ENCODE measurements at places on chromosomes 11 and 22.

- no peak for DNase-seq
Observed at GRCh38 chr11:101916422-101916821, at the start of gene ANGPTL5. TSS of gene ANGPTL5 (minus strand) at chr11:101916522. CDS start at chr11:101907909, 8,613 bp downstream.

GRCh38 chr11:27218421-27219038 is 144.5 kb downstream of the CCDC34 start:
- no peak for DNase-seq

DNA sequence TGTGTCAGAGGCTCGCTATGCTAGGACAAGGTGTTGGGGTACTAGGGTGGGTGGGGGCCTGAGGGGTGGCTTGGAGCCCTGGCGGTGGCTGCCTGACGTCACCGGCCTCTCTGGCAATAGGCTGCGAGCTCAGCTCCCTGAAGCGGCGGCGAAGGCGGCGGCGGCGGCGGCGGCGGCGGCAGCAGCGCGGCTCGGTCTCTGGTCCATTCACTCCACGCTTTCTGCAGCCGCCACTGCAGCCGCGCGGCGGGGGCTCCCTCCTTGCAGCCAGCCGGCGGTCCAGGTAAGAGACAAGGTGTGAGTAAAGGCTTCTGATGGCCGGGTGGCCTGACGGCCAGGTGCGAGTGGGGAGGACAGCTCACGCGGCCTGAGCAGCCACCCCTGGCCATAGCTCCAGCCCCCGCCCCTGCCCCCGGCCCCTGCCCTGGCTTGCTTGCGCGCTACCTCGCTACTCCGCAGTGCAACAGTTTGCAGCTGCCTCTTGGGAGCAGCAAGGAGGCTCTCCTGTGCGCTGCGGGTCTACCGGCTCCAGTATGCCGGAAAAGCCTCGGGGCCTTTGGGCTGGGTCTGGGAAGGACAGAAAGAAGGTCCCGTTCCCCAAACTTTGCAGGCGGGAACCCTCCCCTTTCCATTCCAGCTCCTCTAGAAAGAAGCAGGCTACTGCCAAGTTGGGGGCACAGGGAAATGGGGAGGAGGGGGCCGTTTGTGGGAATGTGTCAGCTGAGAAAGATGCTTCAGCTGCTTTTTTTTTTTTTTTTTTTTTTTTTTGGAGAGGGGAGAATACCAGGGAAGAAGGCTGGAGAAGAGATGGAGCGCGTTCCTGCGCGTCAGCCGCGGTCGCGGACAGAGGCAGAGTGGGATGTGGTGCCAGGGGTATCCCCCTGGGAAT is at the start of gene C11orf87:
Gene C11orf87 (plus strand): TSS at position 210 of the 889 bp plus-strand sequence. CDS start 1,444 bp downstream, outside the sequence.
- no peak for DNase-seq

DNA sequence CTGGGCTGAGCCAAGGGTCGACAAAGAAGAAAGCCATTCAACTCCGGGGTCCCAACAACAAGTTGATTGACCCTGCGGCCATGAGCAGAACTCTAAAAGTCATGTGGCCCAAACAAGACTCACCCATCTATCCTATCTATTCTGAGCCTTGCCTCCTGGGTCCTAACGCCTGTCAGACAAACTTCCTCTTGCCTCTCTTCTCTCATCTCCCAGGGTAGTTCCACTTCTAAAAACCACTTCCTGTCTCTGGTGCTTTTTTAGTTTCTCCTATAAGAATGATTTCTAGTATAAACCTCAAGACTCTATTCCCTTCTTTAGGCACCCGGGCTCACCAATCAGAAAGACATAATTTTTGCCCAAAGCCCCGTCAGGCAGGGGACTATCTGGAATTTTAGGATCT is 530.2 kb downstream of the DLG2 start:
- DNase-seq, result no peak

GRCh38 chr11:85825616-85826015 is 14.7 kb upstream of the SYTL2 start:
- DNase-seq, result no peak

GRCh38 chr11:71188073-71188472 is 64.3 kb downstream of the SHANK2 start:
- DNase-seq, result no peak

DNA sequence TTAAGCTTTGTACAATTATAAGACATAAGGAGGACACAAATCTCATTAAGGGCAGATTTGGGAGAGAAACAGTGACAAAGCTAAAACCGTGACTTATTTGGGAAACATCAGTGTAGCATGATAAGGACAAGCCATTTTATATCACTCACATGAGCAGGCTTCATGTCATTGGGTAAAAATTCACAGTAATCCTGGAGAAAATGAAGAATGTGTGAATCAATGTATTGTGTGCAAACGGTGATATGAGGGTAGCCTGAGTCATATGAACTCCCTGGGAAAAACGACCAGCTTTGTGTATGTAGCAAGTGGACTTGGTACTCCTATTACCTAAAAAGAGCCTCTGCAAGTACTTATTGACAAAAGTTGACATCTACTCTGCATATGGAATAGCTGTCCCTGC is 6.0 kb upstream of the TRIM34 start:
- DNase-seq, result no peak

- DNase-seq, result no peak
Observed at GRCh38 chr11:64401775-64402174, 42.8 kb downstream of the RPS6KA4 start.

GRCh38 chr11:68367252-68367651 is 54.9 kb downstream of the LRP5 start:
- no peak for DNase-seq

- DNase-seq, result no peak
Observed at GRCh38 chr22:40415531-40416266, 45.3 kb downstream of the SGSM3 start.

GRCh38 chr11:107183953-107184352 is 165.7 kb upstream of the GUCY1A2 start:
- no peak for DNase-seq

GRCh38 chr22:19430890-19431541 is 517 bp downstream of the HIRA start:
- peak; percentile 13 for DNase-seq

DNA sequence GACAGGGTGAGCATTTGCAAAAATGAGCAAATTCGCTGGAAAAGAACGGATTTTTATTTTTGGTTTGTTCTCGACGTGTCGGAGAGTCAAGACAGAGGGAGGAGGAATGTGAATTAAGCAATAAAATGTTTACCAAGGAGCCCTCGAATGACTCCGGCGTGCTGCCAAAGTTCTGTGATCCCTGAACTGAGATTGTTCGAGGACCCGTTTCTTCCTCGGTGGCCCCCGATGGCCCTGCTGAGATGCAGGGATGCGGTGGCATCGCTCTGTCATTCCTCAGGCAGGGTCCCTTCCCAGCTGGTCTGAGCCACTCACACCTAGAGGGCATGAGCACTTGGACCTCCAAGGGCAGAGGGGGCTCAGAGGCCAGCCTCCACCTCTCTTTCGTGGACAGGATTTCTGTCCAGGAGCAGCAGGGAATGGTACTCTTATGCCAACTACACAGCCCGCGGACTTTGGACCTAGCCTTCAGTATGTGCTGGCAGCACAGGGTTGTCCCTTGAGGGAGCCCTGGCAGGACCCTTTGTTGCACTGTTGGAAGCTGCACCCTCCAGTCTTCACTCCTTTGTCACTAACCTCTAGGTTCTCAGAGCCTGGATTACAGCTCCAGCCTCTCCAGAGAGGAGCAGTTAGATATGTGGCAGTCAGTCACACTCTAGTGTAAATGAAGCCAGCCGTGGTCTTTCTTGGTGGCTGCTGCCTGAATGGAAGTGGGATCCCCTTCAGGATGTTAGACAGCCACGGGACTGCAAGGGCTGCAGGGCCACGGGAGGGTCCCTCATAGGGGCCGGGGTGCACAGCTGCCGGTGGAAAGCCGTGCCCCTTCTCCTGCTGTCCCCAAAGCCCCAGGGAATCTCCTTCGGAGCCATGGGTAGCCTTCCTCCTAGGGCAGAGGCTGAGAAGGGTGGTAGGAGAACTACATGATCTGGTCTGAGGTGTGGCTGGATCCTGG is 109.4 kb upstream of the ANO1 start:
- DNase-seq, result no peak

DNA sequence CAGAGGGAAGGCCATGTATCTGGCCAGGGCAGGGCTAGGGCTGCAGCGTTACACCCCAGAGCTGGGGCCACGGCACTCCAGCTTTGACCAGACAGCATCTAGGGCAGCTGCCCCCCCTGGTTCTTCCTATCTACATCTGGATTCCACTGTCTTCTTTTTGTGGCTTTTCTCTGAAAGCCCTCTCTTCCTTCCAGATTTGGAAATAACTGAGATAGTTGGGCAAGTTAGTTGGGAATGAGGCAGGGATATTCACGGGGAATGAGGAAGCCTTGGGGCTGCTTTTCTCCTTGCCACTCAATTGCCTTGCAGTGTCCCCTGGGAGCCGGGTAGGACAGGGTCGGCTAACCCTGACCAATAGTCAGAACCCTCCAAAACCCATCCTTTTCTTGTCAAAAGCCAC is 26.8 kb downstream of the CLMP start:
- DNase-seq, result no peak

- DNase-seq, result no peak
Observed at GRCh38 chr11:62464655-62465054, 45.8 kb downstream of the SCGB1A1 start.

GRCh38 chr11:19574916-19575315 is 137.7 kb upstream of the NAV2 start:
- no peak for DNase-seq

GRCh38 chr11:33898957-33899356 is 7.1 kb upstream of the LMO2 start:
- no peak for DNase-seq

DNA sequence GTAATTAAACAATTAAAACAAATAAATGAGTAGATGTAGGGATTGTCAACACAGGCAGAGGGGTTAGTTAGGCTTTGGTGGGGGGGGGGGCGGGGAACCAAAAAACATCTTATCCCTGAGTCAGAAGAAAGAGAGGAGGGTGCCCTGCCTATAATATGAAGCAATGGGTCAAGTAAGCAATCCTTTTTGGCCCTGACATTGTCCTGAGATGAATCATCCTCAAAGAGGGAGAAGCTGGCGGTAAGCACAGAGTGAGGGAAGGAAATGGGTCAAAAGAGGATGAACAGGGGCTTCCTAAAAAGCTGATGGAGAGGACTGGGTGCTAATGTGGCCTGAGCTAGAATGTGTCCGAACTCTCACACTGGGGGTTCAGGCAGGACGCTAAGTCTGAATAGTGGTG is 4.7 kb downstream of the OLFML1 start:
- DNase-seq, result no peak

- DNase-seq, result no peak
Observed at GRCh38 chr11:48170241-48171233, 46.1 kb upstream of the OR4B1 start.

- DNase-seq, result no peak
Observed at GRCh38 chr11:78346799-78347198, 70.8 kb downstream of the GAB2 start.

DNA sequence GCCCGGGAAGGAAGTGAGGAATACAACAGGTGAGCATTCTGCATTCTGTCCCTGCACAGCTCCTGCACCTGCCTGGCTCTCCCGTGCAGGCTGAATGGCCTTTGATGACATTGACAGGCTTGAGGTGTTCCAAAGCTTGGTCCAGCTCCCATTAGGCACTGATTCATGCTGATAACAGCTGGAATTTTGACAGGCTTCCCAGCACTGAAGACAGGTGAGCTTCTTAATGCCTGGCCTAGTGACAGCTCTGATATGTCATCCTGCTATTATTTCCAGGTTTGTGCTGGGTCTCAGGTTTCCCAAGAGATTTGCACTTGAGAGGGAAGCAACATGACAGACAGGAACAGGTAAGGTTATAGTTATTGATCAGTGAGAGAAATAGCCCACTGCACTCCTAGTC is 58.0 kb upstream of the MTNR1B start:
- DNase-seq, result no peak

GRCh38 chr22:49139492-49140151 is 688.1 kb downstream of the BRD1 start:
- DNase-seq, result no peak

GRCh38 chr11:107018219-107018901 is at the start of gene GUCY1A2:
TSS of gene GUCY1A2 (minus strand) at chr11:107018476. CDS start at chr11:107018055, 421 bp downstream.
- DNase-seq, result no peak

DNA sequence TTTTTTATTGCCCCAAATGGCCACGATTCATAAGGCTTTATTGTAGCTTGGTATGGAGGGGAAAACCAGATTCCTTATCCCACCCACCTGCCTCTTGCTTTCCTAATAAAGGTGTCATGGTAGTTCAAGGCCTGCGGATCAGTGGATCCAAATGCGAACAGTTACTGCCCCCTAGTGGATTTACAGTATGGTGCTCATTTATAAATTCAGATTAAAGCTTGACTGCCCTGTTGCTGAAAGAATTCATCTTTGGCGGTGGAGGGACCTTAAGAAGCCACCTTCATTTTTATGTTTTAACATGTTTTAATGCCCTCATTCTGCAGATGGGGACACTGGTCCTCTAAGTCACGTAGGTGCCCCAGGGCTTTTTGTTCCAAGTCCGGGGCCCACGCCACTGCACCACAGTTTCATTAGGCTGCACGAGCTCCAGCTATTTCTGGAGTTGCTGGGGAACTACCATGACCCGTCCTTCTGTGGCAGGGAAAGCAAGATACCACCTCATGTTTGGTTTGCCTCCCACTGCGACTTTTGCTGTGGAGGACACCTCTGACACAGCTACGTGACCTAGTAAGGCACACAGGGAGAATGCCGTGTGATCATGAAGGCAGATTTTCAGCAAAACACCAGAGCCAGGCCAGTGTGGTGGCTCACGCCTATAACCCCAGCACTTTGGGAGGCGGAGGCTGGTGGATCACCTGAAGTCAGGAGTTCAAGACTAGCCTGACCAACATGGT is 15.6 kb upstream of the INCENP start:
- DNase-seq, result no peak

- DNase-seq, result no peak
Observed at GRCh38 chr11:19091366-19091765, 25.6 kb upstream of the ZDHHC13 start.

DNA sequence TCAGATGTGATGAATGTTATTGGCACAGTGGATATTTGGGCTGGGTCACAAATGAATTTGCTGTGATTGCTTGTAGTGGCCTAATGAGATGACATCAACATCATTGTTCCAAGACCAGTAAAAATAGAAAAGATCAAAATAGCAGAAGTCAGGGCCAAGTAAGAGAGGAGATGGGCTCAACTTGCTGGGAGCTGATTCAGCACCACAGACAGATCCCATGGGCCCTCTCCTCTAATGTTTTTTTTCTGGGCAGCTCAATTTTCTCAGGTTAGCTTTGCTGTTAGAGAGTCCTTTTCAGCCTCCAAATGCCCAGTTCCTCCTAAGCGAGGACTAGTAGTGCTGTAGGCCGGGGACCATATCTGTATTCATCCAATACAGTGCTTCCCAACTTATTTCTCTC is 86.0 kb upstream of the IZUMO1R start:
- no peak for DNase-seq

DNA sequence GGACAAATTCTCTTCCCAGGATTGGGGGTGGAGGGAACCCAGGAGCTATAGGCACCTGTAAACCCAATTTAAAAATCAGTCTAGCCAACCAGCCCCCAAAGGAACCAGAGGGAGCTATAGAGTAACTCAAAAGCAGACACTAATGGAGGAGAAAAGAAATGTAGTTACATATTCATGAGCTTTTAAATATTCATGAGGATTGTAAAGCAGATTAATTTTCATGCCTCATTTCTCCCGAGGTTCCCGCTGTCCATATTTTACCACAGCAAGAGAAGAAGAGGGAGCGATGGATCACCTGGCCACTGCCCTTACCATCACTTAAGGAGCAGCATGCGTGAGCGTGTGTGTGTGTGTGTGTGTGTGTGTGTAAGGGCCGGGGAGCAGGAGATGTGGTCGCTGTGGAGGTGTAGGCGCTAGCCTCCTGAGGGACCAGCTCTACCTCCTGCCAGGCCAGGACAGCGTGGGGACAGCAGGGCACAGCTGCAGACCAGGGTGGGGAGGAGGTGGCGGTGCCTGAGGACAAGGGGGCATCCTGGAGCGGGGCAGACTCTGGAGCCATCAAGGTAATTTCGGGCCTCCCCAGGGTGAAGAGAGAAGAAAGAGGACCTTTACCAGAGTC is 100.7 kb upstream of the THY1 start:
- no peak for DNase-seq

- no peak for DNase-seq
Observed at GRCh38 chr11:3096909-3097530, 39.8 kb upstream of the CARS1 start.
